ENCODE measurements at places on chromosomes 16 and 17.

GRCh38 chr16:68644715-68645493 lies at the start of gene CDH3:
Gene CDH3 (plus strand): TSS chr16:68645310. CDS start chr16:68645380, 70 bp downstream.
- no peak for DNase-seq

- no peak for DNase-seq
Observed at GRCh38 chr17:55601874-55602364, 90.7 kb upstream of the SMIM36 start.

GRCh38 chr16:13377143-13377542 lies 475.7 kb downstream of the SHISA9 start:
- DNase-seq, result no peak

- DNase-seq, result no peak
Observed at GRCh38 chr17:11240841-11241610, at the start of gene SHISA6. Gene SHISA6 (plus strand): TSS chr17:11241213.

- DNase-seq, result peak; percentile 58
Observed at GRCh38 chr16:23801378-23801777, 34.4 kb upstream of the PRKCB start.

- no peak for DNase-seq
Observed at GRCh38 chr16:28025631-28026030, 37.9 kb downstream of the GSG1L start.

DNA sequence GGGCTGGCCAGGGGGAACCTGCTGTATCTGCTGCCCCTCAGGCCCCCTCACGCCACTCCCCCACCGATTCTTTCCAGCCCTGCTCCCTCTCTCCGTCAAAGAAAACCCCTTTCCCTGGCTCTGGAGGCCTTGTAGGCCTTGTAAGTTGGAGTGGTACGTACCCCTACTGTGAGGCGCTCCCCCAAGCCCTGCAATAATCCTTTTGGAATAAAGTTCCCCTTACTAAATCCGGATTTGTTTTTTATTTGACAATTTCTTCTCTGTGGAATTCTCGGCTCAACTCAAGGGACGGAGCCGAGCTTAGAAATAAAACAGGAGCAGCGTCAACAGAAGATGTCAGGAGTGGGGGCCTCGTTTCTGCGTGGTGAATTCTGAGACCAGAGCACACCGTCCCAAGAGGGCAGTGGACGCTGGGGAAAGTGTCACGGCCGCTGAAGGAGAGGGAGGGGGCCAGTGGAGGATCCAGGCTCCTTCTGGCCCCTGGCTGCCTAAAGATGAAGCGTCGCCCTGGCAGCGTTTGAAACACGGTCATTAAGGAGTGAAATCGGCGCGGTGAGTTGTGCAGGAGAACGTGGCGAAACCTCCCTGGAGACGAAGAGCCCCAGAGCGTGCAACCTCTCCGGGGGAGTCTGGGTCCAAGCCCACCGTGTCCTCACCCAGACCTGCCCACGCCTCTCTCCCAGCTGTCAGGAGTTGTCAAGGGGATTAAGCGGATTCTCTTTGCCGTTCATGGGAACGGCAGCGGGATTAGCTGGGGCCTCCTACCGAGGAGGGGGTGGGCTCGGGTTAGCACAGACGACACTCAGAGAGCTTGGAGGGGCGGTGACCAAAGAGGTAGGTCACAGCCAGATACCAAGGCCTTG lies 47.0 kb downstream of the SLC7A5 start:
- no peak for DNase-seq

DNA sequence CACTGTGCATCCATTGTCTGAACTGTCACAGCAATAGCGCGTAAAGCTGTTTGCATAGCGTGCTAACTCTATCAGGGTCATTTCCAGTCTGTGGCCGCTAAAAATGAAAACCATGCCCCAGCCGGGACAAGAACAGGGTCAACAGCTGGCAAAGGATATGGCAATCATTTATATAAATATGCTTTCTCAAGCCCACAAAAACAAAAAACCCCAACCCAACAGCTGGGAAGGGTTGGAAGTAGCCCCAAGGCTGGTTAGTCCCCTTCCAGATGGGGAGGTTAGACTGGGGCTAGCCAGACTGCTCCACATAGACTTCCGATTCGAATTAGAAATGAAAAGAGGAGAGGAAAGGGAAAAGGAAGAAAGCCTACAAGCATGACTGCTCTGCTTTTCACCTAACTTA lies 203.3 kb upstream of the TBX2 start:
- no peak for DNase-seq

DNA sequence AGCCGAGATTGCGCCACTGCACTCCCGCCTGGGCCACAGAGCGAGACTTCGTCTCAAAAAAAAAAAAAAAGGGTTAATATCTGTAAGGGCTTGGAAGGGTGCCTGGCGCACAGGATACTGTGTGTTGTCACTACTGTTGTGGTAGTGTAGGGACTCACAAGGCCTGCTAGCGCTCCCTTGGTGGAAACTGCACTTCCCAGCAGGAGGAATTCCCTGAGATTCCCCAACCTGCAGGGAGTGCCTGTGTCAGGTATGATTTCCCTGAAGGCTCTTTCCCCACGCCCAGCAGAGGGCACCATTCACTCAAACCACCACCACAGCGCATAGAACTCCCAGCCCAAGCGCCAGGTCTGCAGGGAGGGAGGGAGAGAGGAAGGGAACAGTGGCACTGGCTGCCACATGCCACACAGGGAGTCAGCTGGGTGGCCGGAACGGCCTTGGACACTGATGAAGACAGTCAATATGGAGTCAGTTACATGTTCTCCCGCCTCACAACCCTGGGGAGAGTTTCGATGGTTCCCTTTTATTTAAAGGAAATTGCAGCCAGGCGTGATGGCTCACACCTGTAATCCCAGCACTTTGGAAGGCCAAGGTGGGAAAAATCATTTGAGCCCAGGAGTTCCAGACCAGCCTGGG lies 32.7 kb upstream of the CDH1 start:
- peak; percentile 62 for DNase-seq

GRCh38 chr16:85969159-85969558 lies 70.2 kb downstream of the IRF8 start:
- no peak for DNase-seq

- DNase-seq, result no peak
Observed at GRCh38 chr17:28997806-28998205, 8.0 kb downstream of the SEZ6 start.

DNA sequence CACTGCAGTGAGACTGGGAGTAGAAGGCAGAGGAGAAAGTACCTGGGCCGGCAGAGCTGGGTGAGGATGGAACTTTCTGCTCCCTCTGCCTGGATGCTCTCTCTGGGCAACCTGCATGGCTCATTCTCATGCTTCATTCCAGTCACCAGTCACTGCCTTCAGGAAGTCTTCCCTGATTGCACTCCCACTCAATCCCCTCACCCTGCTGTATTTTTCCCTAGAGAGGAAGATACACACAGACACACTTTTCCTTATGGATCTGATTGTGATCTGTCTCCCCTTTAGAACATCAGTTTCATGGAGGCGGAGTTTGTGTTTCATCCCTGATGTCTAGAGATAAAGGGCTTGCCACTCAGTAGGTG lies 44.9 kb downstream of the MEAK7 start:
- DNase-seq, result no peak

GRCh38 chr17:45851464-45851863 lies 6.8 kb downstream of the SPPL2C start:
- DNase-seq, result no peak

GRCh38 chr17:35018814-35019213 lies 38.5 kb downstream of the LIG3 start:
- no peak for DNase-seq

DNA sequence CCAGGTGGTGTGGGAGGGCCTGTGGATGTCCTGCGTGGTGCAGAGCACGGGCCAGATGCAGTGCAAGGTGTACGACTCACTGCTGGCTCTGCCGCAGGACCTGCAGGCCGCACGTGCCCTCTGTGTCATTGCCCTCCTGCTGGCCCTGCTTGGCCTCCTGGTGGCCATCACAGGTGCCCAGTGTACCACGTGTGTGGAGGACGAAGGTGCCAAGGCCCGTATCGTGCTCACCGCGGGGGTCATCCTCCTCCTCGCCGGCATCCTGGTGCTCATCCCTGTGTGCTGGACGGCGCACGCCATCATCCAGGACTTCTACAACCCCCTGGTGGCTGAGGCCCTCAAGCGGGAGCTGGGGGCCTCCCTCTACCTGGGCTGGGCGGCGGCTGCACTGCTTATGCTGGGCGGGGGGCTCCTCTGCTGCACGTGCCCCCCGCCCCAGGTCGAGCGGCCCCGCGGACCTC lies 798 bp downstream of the CLDN9 start:
- no peak for DNase-seq

GRCh38 chr17:39687101-39687545 lies 734 bp downstream of the PGAP3 start:
- no peak for DNase-seq

DNA sequence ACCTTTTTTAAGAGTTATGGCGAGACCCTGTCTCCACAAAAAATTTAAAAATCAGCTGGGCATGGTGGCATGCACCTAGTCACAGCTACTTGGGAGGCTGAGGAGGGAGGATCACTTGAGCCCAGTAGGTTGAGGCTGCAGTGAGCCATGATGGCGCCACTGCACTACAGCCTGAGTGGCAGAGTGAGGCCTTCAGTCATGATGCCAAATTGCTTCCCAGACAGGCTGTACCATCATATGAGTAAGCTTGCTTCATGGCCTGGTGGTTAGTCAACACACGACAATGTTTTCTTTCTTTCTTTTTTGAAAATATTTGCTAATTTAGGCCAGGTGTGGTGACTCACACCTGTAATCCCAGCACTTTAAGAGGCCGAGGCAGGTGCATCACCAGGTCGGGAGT lies 12.5 kb downstream of the NTAN1 start:
- DNase-seq, result no peak

DNA sequence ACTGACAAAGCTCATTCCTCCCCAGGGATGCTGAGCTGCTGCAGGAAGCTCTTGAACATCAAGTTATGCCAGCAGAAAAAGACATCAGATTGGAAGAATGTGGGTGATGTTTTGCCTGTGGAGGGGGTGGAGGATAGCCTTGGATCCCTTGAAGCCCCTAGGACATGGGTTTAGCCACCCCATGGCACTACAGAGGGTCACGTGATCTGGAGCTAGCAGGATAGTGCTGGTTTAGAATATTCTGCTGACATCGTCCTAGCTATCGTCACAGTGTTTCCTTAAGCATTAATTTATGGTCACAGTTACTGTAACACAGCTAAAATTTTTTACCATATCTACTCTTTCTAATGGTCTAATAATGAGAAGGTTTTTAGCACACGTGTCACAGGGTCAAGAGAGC lies 20.2 kb upstream of the MON1B start:
- DNase-seq, result no peak

DNA sequence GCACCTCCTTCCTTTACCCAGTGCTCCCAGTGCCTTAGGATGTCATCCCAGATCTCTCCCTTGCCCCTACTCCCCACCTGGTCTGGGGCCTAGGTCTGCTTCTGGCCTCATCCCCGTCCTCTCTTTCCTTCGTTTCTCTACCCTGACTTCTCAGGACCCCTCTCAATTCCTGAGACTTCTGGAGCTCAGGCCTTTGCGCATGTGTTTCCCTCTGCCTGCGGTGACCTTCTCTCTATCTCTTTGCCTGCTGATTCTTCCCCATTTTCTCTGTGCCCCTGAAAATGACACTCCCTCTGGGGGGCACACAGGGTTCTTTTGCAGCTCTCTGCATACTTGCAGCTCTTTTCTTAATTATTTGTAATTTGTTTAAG lies 13.5 kb downstream of the ADORA2B start:
- no peak for DNase-seq

DNA sequence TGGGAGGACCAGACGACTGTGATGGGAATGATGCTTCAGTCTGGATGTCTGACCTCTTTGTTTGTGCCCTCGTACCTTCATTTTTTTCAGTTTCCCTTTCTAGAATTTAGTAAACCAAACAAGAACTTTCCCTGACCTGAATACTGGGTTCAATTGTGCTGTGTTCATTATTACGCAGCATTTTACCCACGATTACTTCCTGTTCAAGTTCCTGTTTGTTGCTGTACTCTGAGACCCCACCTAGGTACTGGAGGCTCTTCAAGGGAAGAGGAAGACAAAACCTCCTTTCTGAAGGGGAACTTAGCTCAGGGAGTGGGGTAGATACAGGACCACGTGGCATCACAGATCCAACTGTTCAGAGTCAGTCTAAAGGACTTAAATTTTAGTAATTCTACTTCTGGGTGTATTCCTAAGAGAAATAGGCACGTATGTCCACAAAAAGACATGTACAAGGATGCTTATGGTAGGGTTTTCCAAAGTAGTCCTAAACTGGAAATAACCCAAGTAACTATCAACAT lies 9.2 kb upstream of the PRKCB start:
- DNase-seq, result no peak

- no peak for DNase-seq
Observed at GRCh38 chr17:41511116-41511515, 5.7 kb upstream of the KRT13 start.

- no peak for DNase-seq
Observed at GRCh38 chr16:86634292-86634691, 55.9 kb downstream of the FOXL1 start.

GRCh38 chr16:49271363-49271762 lies 10.3 kb downstream of the CBLN1 start:
- no peak for DNase-seq

- DNase-seq, result no peak
Observed at GRCh38 chr16:88678224-88678979, 7.9 kb downstream of the SNAI3 start.

GRCh38 chr17:80191192-80191591 lies 21.4 kb downstream of the CARD14 start:
- no peak for DNase-seq

- no peak for DNase-seq
Observed at GRCh38 chr16:66270333-66270927, 96.1 kb upstream of the CDH5 start.

DNA sequence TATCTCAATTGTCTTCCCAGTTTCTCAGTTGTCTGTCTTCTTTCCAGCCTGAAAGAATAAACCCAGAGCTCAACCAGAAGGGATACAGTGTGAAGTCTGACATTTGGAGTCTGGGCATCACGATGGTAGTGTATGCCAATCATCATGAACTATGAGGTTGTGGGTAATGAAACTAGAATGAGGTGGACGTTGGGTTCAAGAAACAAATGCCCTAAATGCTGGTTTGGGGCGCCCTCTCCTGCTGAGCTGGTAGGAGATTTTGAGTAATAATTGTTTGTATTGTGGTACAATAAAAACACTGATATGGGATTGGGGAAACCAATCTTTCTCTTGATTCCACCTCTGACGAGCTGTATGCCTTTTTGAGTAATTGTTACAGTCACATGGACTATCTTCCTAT lies 110.4 kb downstream of the MAP2K6 start:
- no peak for DNase-seq

GRCh38 chr17:2244545-2245525 lies 58.8 kb downstream of the SMG6 start:
- DNase-seq, result peak; percentile 76

GRCh38 chr16:89374393-89374960 lies 115.9 kb downstream of the ANKRD11 start:
- peak; percentile 50 for DNase-seq

Measured in amygdala (tissue), 56 donors.